ENCODE measurements at places on chromosomes 12 and 14. TPM values are rescaled to one million over a fixed set of nuclear protein-coding genes. Genes with fewer than 3 reads are reported as not detected.

DNA sequence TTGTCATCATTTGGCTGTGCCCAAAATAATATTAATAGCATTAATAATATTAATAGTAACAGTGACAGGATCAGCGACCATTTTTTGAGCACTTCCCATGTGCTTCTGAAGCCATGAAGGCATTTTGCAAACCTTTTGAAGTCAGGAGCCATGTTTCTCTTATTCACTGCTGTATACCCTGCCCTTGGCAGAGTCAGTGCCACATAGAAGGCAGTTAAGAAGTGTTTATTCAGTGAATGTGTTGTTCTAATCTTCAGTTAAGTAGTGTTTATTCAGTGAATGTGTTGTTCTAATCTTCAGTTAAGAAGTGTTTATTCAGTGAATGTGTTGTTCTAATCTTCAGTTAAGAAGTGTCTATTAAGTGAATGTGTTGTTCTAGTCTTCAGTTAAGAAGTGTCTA lies 319.7 kb upstream of the NAV3 start:
- DNase-seq = no peak
- no peaks in the 10 kb centered on the region for H3K4me1 ChIP-seq
- no peak overlapping the region for H3K4me3 ChIP-seq
- H3K36me3 ChIP-seq = no peaks in the 10 kb centered on the region
- H3K27me3 ChIP-seq = no peaks in the 10 kb centered on the region

DNA sequence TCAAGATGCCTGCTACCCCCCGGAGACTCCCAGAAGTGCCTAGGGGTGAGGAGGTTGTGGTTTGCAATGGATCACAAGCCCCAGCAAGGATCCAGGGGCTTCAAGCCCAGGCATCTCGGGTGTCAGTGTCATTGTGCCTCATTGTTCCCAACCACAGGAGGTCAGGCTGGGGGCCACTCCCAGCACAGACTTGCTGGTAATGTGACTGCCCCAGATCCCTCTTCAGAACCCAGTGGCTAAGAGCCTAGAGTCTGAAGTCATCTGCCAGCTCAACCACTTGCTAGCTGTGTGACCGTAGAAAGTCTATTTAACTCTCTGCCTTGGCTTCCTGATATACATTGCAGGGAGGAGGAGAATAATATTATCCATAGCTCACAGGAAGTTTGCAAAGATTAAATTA lies 7.7 kb upstream of the ASB2 start:
- H3K4me1 ChIP-seq = no peaks in the 10 kb centered on the region
- no peak overlapping the region for H3K4me3 ChIP-seq
- no peaks in the 10 kb centered on the region for H3K36me3 ChIP-seq
- H3K27me3 ChIP-seq = no peaks in the 10 kb centered on the region

DNA sequence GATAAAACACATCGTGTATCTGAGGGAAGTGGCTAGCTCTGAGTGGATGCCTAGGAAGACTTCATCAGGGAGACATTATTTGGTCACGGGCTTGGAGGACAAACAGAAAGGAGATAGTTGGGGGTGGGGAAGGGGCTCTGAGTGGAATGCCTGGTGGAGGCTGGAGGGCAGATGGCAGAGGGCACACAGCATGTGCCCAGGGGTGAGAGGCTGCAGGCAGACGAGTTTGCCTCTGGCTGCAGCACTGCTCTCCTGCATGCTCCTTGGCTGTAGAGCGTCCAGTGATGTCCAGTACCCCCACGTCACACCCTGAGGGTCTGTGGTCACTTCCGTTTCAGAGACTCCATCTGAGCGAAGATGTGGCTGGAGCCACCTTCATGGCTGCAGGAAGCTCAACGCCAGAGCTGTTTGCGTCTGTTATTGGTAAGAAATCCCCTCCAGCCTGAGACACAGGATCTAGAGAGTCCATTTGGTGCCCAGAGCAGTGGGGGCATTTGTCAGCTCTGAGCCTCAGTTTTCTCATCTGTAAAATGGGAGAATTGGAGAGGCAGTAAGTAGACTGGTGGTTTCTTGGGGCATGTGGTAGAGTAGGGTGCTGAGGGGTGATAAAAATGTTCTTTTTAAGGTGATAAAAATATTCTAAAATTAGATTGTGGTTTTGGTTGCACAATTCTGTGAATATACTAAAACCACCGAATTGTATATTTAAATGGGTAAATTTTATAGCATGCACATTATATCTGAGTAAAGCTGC lies 71.7 kb upstream of the RIN3 start:
- DNase-seq = no peak
- H3K27ac ChIP-seq = no peak overlapping the region
- H3K36me3 ChIP-seq = no peaks in the 10 kb centered on the region

GRCh38 chr12:54356951-54357356 lies 7.3 kb downstream of the GPR84 start:
- H3K4me1 ChIP-seq = peaks cover 11% of the 10 kb centered on the region
- no peaks in the 10 kb centered on the region for H3K36me3 ChIP-seq
- H3K27ac ChIP-seq = no peak overlapping the region
- H3K27me3 ChIP-seq = no peaks in the 10 kb centered on the region

DNA sequence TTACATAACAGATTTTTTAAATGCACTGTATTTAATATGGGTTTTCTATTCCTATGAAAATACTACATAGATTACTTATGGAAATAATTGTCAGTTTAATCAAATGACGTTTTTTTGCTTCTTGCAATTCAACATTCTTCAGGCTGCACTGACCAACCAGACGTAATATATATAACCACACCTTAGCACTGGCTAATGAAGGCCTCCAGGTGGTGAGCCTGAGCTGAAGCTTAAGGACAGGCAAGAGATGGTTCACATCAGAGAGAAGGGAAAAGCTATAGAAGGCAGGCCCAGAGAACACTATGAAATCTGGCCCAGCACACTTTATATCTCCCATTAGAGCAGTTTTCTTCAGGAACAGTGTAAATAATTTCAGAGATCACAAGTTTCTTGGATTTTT lies 2.8 kb upstream of the MDGA2 start:
- H3K36me3 ChIP-seq = no peaks in the 10 kb centered on the region
- DNase-seq = no peak
- no peaks in the 10 kb centered on the region for H3K27me3 ChIP-seq
- no peak overlapping the region for H3K27ac ChIP-seq

GRCh38 chr14:63614679-63615363 lies 26.9 kb downstream of the WDR89 start:
- no peaks in the 10 kb centered on the region for H3K4me1 ChIP-seq
- no peaks in the 10 kb centered on the region for H3K36me3 ChIP-seq
- no peak overlapping the region for H3K4me3 ChIP-seq
- H3K27me3 ChIP-seq = no peaks in the 10 kb centered on the region
- no peak overlapping the region for H3K27ac ChIP-seq
- no peak for DNase-seq

DNA sequence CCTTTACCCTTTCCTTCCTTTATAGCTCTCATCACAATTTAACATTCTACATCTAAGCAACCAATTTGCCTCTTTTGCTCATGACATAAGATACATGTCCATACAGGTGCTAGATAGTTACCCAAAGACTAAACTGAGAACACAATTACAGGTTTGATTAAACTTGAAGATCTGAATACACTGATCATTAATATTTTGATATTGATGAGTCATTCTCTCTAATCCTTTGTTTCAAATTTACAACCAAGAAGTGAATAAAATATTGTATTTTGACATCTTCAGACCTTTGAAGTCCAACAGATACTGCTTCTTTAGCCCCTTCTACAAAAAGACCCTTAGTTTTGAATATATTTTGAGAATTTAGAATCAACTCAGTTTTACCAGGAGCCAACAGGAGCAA lies 2.6 kb downstream of the NAP1L1 start:
- H3K36me3 ChIP-seq = no peaks in the 10 kb centered on the region
- peaks cover 8% of the 10 kb centered on the region for H3K4me1 ChIP-seq
- DNase-seq = no peak
- H3K4me3 ChIP-seq = no peak overlapping the region
- H3K27ac ChIP-seq = no peak overlapping the region

GRCh38 chr12:102484428-102484958 lies 4.1 kb upstream of the IGF1 start:
- H3K36me3 ChIP-seq = no peaks in the 10 kb centered on the region
- H3K27ac ChIP-seq = no peak overlapping the region
- no peak overlapping the region for H3K4me3 ChIP-seq
- no peaks in the 10 kb centered on the region for H3K4me1 ChIP-seq
- peak; percentile 52 for DNase-seq

- peaks cover 14% of the 10 kb centered on the region for H3K36me3 ChIP-seq
- H3K27ac ChIP-seq = no peak overlapping the region
- H3K4me1 ChIP-seq = peaks cover 9% of the 10 kb centered on the region
Measured at GRCh38 chr14:23056145-23056955, 970 bp downstream of the CDH24 start.

DNA sequence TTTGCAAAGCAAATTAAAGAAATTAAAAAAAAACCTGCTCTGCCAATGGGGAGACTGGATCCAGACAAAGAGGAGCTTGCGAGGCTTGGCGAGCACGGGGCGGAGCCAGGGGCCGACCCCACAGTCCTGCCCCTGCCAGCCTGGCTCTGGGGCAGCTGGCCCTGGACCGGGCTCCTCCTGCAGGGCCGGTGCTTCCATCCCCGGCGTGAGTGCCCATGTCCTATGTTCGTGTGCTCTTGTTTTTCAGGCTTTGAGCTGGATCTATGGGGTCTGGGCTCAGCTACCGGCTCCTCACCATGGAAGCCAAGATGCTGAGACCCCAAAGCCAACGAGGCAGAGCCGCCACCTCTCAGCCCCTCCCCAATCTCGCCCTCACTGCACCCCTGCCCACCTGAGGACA lies 176.8 kb downstream of the KIF26A start:
- H3K36me3 ChIP-seq = no peaks in the 10 kb centered on the region
- no peaks in the 10 kb centered on the region for H3K27me3 ChIP-seq
- no peaks in the 10 kb centered on the region for H3K4me1 ChIP-seq
- no peak for DNase-seq
- no peak overlapping the region for H3K4me3 ChIP-seq

GRCh38 chr12:130796985-130797686 lies 41.9 kb downstream of the STX2 start:
- H3K36me3 ChIP-seq = no peaks in the 10 kb centered on the region
- no peaks in the 10 kb centered on the region for H3K4me1 ChIP-seq
- no peak overlapping the region for H3K4me3 ChIP-seq
- no peak for DNase-seq

- H3K27ac ChIP-seq = peak overlapping the region; percentile 93
- peak overlapping the region; percentile 94 for H3K4me3 ChIP-seq
- H3K4me1 ChIP-seq = peaks cover 25% of the 10 kb centered on the region
- peak; percentile 47 for DNase-seq
- H3K36me3 ChIP-seq = no peaks in the 10 kb centered on the region
Measured at GRCh38 chr12:101697930-101698799, 725 bp downstream of the CHPT1 start.

DNA sequence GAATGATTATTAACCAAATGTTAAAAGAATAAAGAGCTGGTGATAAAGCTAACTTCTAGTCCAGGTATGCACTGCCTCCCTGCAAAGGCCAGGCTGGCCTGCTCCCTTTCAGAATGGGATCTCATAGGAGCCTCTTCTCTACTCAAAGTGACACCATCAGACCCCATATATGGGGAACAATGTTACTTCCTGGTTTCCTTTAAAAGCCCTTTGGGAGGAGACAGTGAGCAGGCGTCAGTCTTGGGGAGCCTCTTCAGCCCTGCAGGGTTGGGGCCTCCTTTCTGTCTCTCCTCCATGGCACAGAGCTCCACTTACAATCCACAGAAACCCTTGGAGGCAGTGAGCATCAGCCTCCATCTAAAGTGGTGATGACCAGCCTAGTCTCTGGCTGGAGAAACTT lies 17.3 kb upstream of the GPRC5A start:
- no peaks in the 10 kb centered on the region for H3K36me3 ChIP-seq
- DNase-seq = no peak
- H3K27me3 ChIP-seq = no peaks in the 10 kb centered on the region
- H3K4me3 ChIP-seq = no peak overlapping the region
- H3K27ac ChIP-seq = no peak overlapping the region

DNA sequence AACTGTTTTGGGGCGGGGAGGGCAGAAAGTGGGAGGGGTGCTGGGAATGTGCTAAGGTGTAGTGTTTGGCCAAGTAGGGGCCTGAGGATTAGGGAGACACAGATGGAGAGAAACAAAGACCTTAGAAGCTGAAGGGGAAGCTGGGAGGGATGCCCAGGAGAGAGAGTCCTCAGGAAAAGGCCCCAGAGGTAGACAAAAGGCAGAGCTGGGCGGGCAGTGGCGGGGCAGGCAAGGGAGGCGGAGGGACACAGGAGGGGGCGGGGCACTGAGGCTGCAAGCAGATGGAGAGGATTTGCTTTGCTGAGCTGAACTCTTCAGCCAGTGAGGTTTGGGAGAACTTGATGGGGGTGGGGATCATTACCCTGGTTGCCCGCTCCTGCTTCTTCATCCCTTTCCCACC lies 2.8 kb downstream of the PTMS start:
- no peaks in the 10 kb centered on the region for H3K36me3 ChIP-seq
- H3K27ac ChIP-seq = no peak overlapping the region
- peaks cover 5% of the 10 kb centered on the region for H3K4me1 ChIP-seq
- H3K4me3 ChIP-seq = no peak overlapping the region
- H3K27me3 ChIP-seq = no peaks in the 10 kb centered on the region
- no peak for DNase-seq

GRCh38 chr12:113305281-113305856 lies 29.5 kb downstream of the SLC8B1 start:
- DNase-seq = no peak
- H3K4me3 ChIP-seq = no peak overlapping the region
- H3K27ac ChIP-seq = no peak overlapping the region
- H3K4me1 ChIP-seq = no peaks in the 10 kb centered on the region

GRCh38 chr14:76717508-76718290 lies 43.6 kb upstream of the VASH1 start:
- H3K4me1 ChIP-seq = no peaks in the 10 kb centered on the region
- H3K27ac ChIP-seq = no peak overlapping the region
- H3K4me3 ChIP-seq = no peak overlapping the region
- H3K36me3 ChIP-seq = no peaks in the 10 kb centered on the region
- DNase-seq = no peak
- no peaks in the 10 kb centered on the region for H3K27me3 ChIP-seq

- H3K27ac ChIP-seq = no peak within 1 kb of the TSS
- H3K36me3 ChIP-seq = no peaks in the 10 kb centered on the region
- H3K27me3 ChIP-seq = no peaks in the 10 kb centered on the region
- no peak for DNase-seq
Measured at GRCh38 chr12:10098791-10099190, at the start of gene CLEC1A. TSS of gene CLEC1A (minus strand) at chr12:10098985. CDS start at chr12:10098922, 63 bp downstream.

GRCh38 chr12:57087691-57088353 lies 1.1 kb upstream of the NAB2 start:
- peaks cover 6% of the 10 kb centered on the region for H3K4me1 ChIP-seq
- H3K27me3 ChIP-seq = no peaks in the 10 kb centered on the region
- peak overlapping the region; percentile 95 for H3K27ac ChIP-seq
- H3K4me3 ChIP-seq = peak overlapping the region; percentile 82

- no peak for DNase-seq
- no peaks in the 10 kb centered on the region for H3K27me3 ChIP-seq
- no peak overlapping the region for H3K4me3 ChIP-seq
- peaks cover 8% of the 10 kb centered on the region for H3K4me1 ChIP-seq
- no peaks in the 10 kb centered on the region for H3K36me3 ChIP-seq
Measured at GRCh38 chr14:71586131-71586897, 345.9 kb upstream of the RGS6 start.

The LRP1-AS gene
- polyA plus RNA-seq = not detected

The POTEG gene
- not detected for polyA plus RNA-seq

The HOXC6 gene
- polyA plus RNA-seq = 0.34 TPM

The AMN gene
- polyA plus RNA-seq = 4.3 TPM

The TBX5 gene
- polyA plus RNA-seq = 0.02 TPM

The LAG3 gene
- polyA plus RNA-seq = 0.70 TPM

The AMDHD1 gene
- 1.1 TPM for polyA plus RNA-seq

The ZNF384 gene
- polyA plus RNA-seq = 36.6 TPM

The PMCH gene
- polyA plus RNA-seq = not detected

All from pancreas (tissue), 10 donors.